Lower leg skin (tissue), 4 donors: ENCODE measurements at places on chromosomes 6 and 20. TPM values are rescaled to one million over a fixed set of nuclear protein-coding genes. Genes with fewer than 3 reads are reported as not detected.

- DNase-seq = no peak
Measured at GRCh38 chr20:32165836-32166545, 41.6 kb downstream of the PLAGL2 start.

GRCh38 chr6:17705428-17705777 lies 1.3 kb downstream of the NUP153 start:
- DNase-seq = no peak

FAM209B gene
- total RNA-seq = not detected

- no peak for DNase-seq
Measured at GRCh38 chr6:36428911-36429310, 13.7 kb downstream of the PXT1 start.

DNA sequence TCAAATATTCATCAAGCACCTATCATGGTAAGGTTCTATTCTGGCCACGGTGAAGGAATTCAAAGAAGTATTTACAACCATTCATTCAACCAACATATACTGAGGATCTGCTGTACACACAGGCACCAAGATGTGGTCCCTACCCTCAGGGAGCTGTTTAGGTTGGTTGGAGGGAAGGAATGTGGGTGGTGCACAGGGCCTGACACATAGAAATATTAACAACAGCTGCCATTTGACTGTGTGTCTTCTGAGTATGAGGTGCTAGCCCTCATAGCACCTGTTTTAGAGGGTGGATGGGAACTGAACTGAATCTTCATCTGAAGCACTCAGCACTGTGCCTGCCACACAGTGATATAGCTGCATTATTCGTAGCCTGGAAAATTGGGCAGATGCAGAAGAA lies 7.3 kb downstream of the SNPH start:
- no peak for DNase-seq

DNA sequence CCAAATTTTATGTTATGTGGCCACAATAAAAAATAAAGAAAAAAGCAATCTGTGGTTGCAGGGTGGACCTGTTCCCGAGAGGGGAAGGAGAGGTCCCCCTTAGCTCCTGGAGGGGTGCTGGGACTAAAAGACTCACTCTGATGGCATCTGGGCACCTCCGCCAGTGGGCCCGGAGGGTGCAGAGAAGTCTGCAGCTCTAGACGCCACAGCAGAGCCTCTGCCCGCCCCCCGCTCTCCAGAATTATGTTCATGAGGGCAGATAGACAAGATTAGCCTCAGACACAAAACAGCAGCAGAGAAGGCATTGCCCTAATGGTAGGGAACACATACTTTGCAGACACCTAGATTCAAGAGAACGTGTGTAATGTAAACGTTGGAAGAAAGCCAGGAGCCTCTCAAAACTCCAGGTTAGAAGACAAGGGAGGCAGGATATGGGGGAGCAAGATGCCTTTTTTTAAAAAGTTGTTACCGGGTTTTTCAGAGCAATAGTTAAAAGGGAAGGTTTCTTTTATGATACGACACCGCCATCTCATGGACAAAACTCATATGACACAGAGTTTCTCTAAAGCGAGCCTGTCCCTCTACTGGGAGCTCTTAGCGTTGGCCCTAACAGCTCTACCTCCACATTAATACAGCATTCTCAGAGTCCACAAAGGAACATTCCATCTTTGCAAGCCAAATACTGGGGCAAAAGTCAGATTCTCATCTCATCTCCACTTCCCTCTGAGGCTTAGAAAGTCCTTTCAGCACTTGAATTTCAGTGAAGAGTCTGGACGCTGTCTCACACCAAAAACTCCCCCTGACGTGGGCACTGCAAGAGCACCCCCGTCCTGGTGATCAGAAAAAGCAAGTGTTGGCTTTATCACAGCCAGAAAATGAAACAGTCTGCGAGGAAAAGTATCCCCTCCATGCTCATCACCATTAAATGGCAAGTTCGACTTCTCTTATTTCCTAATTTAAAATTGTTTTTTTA lies 47.2 kb downstream of the FOXF2 start:
- no peak for DNase-seq
